ENCODE measurements at places on chromosomes 7 and 10.

DNA sequence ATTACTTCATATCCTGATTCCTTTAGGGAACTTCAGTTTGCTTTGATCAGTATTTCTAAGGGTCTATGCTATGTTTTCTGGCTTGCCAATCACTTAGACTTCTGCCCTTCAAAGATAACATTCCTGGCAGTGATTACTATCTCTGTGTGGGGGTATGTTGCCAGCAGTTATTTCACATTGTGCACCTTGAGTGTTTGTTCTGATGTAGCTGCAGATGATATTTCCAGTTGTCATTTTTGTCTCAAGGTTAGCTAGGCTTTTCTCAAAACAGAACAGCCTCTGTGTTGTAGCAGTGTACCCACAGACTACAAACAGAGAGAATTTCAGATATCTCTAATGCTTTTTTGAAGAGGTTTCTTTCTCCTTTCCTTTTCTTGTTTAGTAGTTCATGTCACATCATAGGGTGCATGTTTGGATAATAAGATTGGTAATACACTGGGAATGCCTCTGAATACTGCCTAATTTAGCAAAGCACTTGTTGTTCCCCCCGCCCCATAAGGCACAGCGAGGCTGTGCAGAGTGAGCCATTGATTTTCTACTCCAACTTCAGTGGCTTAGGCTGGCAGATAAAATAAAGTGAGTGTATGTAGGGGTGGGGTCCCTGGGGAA lies 134.7 kb upstream of the AGR3 start:
- no peak for DNase-seq

DNA sequence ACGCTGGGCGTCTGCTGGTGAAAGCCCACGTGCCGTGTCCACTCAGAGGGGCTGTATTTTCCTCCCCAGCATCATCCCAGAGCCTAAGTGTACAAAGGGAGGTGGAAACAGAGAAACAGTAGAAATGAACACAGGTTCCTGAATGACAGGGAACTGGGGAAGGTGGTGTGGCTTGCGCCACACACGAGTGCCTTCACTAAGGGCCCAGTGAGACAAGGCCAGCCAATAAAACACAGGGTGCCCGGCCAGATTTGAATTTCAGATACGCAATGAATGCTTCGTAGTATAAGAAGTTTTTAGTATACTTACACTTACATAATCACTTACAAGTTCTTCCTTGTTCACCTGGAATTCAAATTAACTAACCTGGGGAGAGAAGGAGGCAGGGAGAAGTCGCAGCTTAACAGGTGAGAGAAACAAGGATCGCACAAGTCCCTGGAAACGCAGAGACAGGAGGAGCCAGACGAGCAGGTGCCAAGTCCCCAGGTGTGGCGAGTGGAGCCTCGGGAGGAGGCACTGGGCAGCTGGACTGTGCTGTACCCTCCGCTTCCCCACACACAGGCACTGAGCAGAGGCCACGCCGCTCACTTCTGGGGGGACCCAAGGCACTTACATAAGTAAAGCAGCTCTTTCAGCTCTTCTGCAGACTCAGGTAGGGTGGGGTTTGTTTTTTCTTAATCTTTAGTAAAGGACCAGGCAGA lies 105.2 kb upstream of the MGMT start:
- DNase-seq = no peak

DNA sequence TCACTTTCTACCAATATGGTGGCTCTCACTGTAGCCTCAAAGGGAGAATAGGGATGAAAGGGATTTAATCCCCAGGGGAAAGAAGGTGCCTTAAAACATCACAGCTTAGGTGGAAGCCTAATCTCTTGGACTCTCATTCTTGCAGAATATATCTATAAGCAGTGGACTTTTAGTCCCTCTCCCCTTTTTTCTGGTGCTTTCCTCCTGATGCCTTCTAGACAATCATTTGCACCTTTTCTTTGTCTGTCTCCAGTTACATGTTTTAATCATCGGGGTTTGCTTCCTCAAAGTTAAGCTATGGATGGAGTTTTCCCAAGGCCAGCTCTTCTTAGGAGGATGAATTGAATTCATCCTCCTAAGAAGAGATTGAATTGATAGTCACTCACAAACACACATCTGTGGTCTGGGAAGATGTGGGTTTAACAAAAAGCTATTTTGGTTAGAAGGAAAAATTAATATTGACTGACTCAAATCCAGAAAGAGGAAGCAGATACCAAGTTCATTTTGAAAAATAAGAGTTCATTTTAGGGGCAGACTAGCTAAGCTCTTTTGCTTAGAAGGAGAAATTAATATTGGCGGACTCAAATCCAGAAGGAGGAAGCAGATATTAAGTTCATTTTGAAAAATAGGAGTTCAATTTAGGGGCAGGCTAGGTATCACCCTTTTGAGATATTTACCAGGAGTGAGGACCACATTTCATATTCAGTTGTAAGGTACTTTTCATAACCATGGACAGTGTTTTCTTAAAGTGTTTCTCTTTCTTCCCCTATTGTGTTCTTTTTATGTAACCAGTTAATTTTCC lies 35.2 kb upstream of the PLEKHS1 start:
- DNase-seq = no peak

GRCh38 chr7:6578114-6579084 lies 1.1 kb downstream of the ZDHHC4 start:
- no peak for DNase-seq

GRCh38 chr7:85806321-85806720 lies 619.5 kb upstream of the SEMA3D start:
- no peak for DNase-seq

DNA sequence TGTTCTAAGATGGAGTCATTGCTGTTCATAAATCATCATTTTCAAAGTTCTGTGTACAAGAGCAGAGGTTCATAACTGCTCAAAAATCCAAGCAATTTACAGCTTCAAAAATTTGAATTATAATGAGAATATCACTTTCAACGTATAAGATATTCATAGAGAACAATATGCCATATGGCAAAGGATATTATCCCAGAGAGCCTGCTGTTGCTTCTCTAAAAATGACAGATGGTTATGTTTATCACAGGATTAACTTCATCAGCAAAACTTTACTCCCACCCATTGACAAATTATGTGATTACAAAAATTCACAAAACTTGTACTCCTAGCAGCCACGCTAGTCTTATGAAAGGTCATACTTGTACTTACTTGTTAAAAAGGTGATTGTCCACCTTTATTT lies 105.1 kb downstream of the PIP4K2A start:
- no peak for DNase-seq

DNA sequence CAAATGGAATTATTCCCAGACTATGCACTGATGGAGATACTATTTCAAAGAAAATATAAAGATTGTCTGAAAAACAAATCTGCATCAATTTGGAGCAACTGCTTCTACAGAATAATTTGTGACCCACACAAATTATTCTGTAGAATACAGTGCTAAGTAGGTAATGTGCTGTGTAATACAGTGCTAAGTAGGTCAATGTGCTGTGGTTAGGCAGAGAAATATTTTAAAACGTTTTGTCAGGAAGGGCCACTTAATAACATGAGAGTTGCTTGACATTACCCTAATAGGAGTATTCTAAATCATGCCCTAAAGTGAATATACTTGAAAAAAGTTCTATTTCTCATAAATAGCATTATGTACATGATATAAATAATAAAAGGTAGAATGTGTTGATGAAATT lies 116.5 kb upstream of the KCND2 start:
- no peak for DNase-seq

DNA sequence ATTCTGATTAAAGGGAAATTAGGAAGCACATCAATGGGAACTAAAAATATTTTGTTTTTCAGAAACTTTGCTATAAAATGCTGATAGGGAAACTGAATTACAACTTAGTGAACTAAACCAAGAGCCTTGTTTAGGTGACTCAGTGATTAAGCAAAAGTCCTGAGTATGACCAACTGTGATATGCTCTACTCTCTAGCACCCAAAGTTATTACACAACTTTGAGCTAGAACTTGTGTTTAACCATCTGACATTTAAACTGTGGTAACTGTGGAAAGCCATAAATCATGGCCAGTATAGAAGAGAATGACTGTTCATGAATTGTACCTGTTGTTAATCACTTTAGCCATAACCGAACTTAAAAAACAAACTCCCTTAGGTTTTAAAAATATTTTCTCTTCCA lies 127.4 kb downstream of the ZNF365 start:
- no peak for DNase-seq

All from activated naive CD4-positive, alpha-beta T cell treated with anti-CD3 and anti-CD28 coated beads, Interleukin-2, amount 50 U/mL, for 72 hours (primary cell).